ENCODE measurements at places on chromosomes 3 and 15.

GRCh38 chr3:119812491-119813058 is 30.7 kb downstream of the NR1I2 start:
- no peak for ATAC-seq

DNA sequence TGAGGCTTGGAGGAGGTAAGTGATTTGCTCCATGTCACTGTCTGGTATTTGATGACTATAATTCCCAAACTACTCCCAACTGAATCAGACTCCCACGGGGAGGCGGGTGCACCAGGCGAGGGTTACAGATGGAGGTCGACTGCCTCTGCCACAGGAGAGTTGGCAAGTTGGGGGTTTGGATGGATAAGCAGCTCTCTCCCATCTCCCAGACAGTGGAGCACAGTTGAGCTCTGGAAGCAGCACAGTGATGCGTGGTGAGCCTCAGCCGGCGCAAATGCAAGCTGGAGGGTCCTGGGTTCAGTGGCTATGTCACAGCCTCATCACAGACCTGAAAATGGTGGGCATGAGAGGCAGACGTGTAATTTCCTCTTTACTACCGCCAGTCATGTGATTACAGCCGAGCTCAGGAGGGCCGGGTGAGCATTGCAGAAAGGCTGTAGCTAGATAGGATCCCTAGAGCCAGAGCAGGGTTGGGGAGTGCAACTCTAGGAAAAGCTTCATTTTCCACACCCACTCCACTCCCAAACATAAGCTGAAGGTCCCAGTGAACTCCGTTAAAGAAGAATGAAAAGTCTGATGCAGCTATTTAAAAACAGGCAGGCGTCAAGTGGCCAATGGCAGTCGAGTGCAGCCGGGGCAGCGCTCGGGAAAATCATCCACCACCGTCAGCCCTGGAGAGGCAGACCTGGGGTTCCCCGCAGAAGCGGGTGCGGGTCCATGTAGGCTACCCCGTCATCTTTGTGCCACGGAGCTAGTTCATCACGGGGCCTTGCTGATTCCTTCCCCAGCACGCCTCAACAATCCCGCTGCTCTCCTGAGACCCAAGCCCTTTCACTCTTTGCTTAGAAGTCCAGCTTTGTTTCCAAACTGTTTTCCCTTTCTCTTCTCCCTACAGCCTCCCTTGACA is 33.3 kb upstream of the VPS8 start:
- ATAC-seq, result no peak

DNA sequence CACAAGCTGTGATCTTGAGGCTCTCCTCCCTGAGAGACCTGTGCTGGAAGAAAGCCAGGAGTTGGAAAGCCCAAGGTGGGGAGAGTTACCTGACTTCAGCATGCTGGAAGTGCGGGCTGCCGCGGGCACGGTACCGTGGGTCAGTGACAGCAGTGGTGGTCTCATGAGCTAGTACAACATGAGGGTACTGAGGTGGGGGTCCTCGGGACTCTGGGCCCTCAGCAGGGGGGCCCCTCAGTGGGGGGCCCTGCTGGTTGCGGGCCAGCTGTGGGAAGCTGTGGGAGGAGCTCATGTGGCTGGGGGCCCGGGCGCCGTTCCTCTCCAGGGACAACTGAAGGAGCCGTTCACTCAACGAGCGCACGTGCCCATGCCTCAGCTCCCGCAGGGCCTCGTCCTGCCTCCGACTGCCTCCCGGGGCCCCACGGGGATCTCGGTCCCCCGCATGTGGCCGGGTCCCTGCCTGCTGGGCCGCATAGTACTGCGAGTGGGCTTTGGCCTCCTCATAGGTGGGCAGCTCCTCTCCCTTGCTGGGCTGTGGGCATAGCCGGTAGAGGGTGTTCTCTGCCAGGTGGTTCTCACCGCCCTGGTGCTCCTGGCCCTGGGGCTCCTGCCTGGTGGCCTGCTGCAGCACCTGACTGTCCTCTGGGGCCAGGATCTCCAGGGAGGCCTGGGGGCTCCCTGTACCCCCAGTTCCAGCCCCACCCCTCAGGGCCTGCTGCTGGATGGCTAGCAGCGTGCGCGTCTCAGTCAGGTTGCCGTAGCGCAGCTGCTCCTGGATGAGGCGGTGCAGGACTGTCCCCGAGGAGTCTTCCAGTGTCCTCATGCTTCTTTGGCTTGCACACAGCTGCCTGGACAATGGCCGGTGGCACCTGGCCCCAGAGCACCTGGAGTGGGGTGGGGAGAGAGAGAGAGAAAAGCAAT is 3.4 kb downstream of the AMOTL2 start:
- ATAC-seq, result no peak

GRCh38 chr3:18964640-18965039 is 183.7 kb upstream of the KCNH8 start:
- ATAC-seq, result no peak

GRCh38 chr3:123270818-123271217 is 69.1 kb downstream of the SEC22A start:
- ATAC-seq, result no peak

DNA sequence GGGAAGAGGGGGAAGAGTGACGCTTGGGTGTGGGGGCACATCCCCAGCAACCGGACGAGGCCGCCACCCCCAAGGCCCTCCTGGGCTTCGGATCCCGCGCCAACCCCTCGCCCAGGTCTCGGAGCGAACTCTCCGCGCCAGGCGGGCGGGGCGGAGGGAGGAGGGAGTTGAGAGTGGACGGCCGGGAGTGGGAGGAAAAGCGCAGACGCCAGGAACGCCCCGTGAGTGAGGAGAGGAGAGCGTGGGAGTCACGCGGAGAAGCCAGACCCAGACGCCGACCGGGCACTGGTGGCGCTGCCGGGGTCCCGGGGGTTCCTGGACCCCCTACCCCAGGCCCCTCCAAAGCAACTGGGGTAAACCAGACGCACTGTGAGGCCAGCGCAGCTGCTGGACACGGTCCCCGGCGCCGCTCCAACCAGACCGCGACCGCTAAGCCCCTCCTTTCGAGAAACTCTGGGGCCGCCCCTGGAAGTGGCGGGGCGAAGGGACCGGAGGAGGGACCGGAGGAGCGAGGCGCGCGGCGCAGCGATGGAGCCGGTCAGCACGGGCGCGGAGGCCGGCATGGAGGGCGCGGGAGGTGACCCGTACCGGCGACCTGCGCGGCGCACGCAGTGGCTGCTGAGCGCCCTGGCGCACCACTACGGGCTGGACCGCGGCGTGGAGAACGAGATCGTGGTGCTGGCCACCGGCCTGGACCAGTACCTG is at the start of gene EFCC1:
Gene EFCC1, plus strand, starts transcription at position 204 of the 705 bp plus-strand sequence. Its CDS starts 325 bp downstream, at position 529.
- no peak for ATAC-seq

GRCh38 chr3:16869261-16870005 is 15.3 kb upstream of the PLCL2 start:
- ATAC-seq, result no peak

- peak; percentile 5 for ATAC-seq
These were observed 740 bp upstream of the OXSR1 start for GRCh38 chr3:38164643-38164951.

- ATAC-seq, result no peak
These were observed 165.7 kb upstream of the TSC22D2 start for GRCh38 chr3:150242220-150242936.

DNA sequence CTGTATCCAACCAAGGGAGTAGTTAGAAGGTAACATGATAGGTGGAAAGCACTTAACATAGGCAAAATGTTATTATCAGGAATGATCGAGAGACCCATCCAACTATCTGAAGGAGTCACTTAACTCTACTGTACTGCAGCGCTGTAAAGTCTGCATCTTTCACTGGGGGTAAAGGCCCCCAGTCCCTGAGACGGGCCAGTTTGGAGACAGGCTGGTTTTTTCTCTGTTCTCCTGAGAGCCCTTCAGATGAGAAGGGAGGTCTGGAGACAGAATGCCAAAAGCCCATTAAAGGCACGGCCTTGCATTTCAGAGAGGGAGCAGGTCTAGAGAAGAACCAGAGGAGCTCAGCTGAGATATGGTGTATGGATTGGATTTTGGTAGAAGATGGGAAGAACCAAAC is 71.3 kb upstream of the CGNL1 start:
- no peak for ATAC-seq

DNA sequence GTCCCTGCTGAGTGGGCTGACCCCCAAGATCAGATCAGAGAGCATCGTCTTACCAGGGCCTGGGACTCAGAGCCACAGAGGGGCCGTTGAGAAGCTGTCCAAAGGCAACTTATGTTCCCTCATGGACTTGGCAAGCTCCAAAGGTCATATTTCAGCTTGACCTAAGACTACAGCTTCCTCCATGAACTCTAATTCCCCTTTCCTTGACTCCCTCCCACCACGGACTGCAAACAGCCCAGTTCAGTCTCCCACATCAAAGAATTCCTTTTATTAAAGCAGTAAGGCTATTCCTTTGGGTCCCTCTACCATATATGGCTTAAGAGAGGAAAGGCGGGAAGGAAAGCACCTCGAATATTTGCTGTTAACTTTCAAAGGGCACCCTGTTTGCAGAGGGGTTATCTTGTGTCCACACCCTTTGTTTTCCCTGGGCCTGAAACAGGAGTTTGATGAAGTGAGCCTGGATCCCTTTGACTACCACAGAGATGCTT is 146.1 kb upstream of the THBS1 start:
- no peak for ATAC-seq

DNA sequence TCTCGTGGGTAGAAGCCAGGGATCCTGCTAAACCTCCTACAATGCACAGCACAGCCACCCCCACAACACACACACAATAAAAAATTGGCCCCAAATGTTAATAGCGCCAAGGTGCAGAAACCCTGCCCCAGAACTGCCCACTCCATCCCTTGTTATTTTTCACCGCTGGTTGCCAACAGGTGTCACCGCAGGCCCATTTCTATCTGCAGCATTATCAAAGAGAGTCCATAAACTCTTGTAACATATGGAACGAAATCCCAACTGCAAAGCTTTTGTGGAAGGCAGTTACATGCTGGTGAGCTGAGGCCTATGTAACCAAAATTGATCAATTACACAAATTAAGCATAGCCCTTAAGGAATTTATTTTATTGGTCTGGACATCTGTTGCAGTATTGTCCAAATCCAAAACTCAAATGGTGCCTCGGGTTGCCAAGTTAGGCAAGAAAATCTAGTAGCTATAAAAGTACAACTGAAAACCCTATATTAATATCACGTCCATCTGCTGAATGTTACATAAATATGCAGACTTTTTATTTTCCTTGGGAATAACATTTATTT is 66.2 kb downstream of the SAMMSON start:
- no peak for ATAC-seq

- no peak for ATAC-seq
These were observed 87.5 kb downstream of the ATP2B2 start for GRCh38 chr3:10417847-10418246.

DNA sequence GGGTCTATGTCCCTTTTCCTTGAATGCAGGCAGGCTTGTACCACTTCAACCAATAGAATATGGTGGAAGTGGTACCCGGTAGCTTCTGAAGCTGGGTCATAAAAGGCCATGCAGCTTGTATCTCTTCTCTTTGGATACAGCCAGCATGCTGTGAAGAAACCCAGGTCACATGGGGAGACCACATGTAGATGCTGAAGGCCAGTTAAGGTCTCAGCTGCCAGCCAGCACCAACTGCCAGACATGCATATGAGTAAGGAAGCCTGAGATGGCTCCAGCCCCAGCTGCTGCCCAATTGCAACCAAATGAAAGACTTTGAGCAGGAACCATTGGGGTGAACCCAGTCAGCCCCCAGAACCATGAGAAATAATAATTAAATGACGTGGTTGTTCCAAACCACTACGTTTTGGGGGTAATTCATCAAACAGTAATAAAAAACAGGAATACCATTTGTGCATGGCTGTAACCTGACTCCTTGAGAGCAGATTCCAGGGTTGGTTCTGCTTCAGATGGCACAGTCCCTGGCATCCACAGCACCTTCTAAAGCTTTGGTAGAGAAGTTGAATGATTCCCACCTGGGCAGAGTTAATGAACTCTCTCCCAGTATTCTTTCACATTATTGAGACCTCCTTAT is 3.8 kb downstream of the RBP2 start:
- no peak for ATAC-seq

GRCh38 chr3:152780553-152780952 is 54.4 kb upstream of the P2RY1 start:
- ATAC-seq, result no peak

DNA sequence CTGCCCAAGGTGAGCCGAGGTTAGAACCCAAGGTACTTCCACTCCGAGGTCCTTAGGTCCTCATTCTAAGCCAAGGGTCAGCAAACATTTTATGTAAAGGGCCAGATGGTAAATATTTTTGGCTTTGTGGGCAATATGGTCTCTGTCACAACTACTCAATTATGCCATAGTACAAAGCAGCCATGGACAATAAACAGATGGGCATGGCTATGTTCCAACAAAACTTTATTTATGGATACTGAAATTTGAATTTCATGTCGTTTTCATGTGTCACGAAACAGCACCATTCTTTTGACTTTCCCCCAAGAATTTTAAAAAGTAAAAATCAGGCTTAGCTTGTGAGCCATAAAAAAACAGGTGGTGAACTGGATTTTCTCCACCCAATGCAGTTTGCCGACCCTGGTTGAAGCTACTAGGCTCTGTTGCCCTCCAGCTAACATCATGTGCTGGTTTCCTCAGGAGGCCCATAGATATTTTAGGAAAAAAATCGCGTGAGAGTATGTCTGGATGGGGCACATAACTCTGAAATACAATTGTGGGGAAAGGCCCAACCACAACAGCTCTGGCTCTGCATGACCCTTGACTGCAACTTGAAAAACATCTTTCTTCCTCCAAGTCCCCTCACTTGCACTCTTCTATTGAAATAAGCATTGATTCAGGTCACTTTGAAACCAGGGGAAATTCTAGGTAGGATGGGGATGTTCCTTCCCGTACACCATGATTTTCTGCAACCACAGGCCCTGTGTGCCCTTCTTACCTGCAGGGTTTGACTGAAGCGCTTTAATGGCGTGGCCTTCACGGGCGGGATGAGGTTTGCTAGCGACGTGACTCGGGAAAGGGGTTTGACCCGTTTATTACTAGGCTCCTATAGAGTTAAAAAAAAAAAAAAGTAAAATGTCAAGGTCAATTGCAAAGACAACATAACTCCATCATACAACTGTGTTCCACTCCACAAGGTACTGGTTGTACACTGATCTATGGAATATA is 28.5 kb downstream of the ARHGEF3 start:
- ATAC-seq, result no peak

DNA sequence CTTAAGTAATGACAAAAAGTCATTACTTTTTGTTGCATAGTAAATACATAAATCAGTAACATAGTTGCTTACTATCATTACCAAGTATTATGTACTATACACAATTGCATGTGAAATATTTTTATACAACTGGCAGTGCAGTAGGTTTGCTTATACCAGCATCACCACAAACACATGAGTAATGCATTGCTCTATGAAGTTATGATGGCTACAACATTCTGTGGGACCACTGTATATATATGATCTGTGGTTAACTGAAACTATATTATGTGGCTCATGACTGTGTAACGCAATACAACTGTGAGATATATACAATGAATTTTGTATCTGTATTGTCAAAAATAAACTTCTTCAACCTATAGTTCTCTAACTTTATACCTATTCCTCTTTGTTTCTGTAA is 113.7 kb upstream of the RBMS3 start:
- ATAC-seq, result no peak

GRCh38 chr15:70132571-70132970 is 34.9 kb upstream of the TLE3 start:
- ATAC-seq, result no peak

DNA sequence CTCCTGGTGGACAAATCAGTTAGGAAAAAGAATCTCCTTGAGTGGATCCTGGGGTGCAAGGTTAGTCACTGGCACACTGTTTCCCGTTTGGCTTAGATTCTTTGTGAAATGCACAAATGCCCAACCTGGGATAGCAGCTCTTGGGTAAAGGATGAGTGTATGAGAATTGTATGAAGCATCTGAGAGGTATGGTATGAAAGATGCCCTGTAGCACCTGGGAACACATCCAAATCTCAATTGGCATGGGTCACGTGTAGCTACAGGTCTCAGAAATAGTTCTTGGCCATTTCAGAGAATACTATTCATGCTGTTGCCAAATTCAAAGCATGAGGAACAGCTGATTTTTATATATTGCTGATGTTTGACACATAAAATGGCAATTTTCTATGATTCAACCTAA is 84.3 kb downstream of the KCNH8 start:
- no peak for ATAC-seq

All from activated CD4-positive, CD25-positive, alpha-beta regulatory T cell treated with anti-CD3 and anti-CD28 coated beads, Interleukin-2, amount 50 U/mL, for 24 hours (primary cell).